CD8-positive, alpha-beta memory T cell (primary cell): ENCODE measurements at places on chromosomes 7 and 10.

DNA sequence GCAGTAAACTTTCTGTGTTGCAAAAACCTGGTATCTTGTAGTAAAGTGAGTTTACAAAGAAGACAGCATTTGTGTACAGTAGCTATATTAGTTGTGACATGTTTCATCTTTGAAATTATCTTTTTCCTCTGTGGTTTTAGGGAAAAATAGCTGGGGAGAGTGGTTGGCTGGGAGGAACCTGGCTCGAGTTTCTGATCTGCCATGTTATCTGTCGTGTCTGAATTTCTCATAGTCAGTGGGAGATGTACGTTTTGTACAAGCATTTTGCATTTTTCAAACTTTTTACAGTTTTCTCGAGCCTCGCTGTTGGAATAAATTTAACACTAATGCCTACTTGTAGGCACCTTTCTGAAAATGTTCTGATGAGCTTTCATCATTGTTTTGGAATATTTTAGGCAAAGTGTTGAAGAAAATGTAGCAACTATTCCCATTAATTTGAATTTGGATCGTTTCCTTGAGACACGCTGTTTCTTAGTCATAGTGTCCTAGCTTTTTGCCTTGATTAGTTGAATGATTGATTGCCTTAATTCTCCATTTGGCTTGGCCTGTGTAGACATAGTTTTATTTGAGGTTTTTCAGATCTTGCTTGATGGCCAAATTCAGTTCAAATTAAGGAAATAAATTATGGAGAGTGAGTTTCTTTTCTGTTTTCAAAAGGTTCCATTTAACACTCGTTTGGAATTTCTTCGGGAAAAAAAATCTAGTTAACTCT lies 65.1 kb downstream of the CAMK1D start:
- DNase-seq = no peak

DNA sequence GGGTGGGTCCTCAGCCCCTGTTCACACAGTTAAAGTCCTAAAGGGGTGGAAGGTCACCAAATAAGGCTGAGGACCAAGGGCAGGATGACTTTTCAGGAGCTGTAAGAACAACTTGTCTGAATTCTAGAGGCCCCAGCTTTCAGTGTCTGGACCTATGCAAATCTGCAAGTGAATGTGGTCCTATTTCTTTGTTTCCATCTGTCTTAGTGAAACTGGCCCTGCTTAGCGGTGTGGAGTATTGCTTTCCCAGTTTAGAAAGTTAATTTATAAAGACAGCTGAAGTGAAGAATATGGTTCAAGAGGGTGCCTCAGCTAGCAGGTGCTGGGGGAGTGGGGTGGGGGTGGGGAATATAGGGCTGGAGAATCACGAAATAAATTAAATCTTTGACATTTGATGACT lies 40.1 kb downstream of the HHEX start:
- no peak for DNase-seq

DNA sequence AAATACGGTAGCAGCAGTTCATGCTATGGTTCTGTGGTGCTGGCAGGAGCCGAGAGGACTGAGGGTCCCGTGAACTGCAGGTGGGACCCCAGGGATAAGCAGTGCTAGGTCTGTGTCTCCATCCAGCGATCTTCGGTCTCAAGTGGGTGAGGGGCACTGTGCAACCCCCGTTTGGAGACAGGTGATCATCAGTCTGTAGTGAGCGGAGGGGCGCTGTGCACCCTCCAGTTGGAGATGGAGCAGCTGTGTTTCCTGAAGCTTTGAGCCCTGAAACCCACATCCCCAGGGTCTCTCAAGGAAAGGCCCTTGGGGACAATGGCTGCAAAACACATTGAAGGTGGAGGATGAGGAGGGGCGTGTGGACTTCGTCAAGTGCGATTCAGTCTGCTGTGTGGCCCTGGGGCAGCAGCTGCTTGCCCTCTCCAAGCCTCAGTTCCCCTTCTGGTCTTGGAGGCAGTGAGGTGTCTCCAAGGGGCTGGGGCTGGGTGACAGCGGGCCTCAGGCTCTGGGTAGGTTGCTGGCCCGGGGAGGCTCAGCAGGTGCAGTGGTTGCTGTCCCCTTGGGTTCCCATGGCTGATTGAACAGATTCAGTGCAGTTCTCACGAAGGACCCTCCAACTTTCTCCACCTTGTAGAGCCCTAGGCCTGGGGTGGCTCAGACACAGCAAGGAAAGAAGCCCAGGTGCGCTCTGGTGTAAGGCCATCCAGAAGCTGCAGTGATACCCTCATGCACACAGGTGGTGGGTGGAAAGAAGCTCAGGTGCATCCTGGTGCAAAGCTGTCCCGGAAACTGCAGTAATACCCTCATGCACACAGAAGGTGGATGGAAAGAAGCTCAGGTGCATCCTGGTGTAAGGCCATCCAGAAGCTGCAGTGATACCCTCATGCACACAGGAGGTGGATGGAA lies 160.6 kb downstream of the ADARB2 start:
- DNase-seq = no peak

DNA sequence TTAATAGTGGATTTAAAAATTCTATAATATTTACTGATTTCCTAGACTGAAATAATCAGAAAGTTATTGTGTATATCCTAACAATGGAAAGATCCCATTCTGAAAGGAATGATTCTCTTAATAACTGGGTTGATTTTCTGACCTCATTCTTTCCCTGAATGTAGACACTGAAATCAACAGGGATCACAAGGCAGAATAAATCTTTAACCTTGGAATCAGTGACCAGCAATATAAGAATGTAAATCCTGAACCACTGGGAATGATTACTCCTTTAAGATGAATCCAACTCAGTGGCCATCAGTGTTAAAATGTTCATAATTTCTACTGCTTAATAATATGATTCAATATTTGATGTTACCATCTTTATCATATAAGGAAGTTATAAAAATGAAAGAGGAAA lies 47.6 kb downstream of the ANKRD26 start:
- no peak for DNase-seq

DNA sequence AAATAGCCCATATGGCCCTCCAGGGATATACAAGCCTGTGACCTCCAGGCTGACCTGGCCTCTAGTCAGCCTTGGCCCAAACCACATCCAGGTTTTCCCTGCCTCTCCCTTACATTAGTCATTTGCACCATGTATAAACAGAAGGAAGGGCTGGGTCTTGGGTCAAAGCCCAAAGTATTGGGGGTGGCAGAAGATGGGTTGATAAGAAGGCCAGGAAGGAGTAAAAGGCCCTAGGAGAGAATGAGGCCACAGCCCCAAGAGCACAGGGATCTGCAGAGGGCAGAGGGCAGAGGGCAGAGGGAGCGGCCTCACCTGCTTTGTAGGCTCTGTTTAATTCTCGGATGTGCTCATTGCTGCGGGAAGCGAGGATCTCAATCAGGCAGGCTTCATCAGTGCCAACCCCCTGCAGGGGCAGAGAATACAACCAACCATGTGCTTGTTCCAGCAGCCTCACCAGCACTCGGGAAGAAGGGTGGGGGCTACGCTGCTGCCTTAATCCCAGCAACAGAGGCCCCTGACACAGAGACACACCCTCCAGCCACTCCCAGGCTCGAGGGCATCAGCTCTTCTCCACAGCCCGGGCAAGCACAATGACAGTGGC lies 31.3 kb downstream of the PLAC9 start:
- no peak for DNase-seq

DNA sequence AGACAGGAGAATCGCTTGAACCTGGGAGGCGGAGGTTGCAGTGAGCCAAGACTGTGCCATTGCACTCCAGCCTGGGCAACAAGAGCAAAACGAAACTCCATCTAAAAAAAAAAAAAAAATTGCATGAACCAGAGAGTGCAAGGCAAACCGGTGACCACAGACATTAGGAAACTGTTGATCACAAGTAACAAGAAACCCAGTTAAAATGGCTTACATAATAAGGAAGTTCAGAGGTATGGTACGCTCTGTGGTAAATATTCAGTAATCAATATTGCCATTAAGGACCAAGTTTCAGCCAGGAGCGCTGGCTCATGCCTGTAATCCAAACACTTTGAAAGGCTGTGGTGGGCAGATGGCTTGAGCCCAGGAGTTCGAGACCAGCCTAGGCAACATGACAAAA lies 9.2 kb upstream of the NT5C2 start:
- no peak for DNase-seq

DNA sequence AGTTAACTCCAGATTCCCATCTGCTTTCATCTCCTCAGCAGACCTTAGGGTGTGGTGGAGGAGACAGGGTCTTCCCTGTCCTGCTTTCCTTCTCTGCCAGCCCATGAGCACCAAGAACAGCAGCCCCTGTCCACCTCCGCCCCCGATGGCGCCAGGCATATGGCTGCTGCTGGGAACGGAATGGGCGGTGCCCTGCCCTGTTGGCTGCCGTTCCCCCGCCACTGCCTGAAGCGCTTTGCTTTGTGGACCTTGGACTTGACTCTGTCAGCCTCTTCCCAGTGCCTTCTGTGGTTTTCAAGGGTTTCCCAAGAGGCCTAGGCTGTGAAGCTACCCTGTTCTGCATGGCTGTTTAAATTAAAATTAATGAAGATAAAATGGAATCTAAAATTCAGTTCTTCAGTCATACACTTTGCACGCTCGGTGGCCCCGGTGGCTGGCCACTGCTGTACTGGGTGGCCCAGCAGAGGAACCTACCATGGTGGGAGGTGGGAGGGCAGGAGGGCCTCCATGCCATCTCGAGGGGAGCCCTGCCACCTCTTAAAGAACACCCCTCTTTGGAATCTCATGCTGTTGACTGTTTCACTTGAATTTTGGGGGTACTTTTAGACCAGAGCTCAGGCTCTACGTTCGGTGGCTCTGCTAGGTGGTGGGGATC lies 78.7 kb downstream of the NKX6-2 start:
- DNase-seq = no peak

DNA sequence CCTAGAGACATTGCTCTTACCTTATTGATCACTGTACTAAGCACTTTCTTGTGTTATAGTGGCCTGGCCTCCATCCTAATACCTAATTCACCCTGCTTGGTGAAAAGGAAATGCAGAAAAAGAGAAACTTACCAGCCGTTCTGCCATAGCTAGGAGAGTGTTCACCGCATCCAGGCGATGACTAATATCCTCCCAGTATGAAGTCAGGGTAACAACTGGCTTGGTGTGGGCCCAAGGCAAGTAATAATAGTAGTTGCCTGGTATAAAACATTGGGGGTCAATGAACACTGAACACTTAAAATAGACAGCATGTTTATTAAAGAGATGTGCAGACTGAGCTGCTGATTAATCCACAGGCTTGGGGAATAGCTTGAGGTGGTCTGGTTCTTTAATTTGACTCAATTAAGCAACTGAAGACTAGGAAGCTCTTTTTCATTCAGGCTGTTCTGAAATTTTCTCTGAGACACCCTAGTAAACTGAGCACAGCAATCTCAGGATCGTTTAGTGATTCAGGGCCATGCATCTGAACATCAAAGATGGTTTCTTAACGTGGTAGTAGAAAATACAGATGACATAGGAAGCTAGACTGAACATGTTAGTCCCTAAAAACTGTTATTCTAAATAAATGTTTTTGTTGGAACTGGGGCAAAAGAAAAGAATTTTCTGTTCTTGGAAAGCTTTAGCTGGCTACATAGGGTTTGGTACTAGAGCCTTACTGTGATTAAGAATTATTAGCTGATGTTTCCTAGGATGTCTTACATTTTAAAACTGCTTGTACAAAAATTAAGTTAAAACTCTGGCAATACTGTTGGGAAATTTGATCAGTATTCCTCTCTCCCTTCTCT lies 102.2 kb downstream of the MYOF start:
- no peak for DNase-seq

- no peak for DNase-seq
Measured at GRCh38 chr7:130365088-130365487, 15.2 kb upstream of the CPA1 start.

DNA sequence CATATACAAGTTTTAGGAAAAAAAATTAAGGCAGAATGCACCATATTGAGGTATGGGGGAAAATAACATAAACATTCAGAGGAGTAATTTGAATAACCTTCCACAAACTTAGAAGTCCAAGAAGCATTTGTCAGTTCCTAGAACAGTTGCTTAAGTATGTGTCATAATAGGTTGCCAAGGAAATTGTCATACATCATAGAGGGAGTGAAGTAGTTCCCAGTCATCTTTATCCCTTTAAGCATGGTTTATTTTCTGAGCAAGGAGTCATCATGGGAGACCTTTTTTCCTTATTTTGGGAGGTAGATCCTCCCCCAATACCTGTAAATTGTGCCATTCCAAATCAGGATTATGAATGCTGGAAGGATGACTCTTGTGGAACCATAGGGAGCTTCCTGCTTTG lies at the start of gene SSMEM1:
Gene SSMEM1, plus strand, starts transcription at position 219 of the 400 bp plus-strand sequence. Its CDS starts 51 bp downstream, at position 270.
- DNase-seq = no peak

- DNase-seq = no peak
Measured at GRCh38 chr7:123433665-123434064, 100.7 kb downstream of the IQUB start.

- DNase-seq = no peak
Measured at GRCh38 chr7:15620491-15621185, 58.8 kb upstream of the AGMO start.

DNA sequence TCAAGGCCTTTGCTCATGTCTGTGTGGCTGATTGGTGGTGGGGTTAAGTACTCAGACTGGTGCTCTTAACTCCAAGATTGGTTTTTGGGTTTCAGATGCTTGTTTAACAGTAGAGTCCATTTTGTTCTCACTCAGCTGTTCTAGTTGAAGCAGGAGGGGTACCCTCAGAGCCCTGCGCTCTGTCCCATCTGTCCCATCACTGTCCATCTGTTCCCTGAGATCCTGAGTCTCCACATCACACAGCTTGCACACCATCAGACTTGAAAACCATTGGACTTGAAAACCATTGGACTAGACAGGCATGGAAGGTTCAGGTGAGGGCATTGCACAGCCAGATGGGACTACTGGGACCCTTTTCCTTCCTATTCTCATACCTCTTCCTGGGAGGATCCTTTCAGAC lies 39.3 kb downstream of the TMEM178B start:
- DNase-seq = no peak

GRCh38 chr10:50464004-50464409 lies 159.7 kb downstream of the SGMS1 start:
- DNase-seq = no peak

GRCh38 chr10:68165643-68166042 lies 56.4 kb downstream of the MYPN start:
- no peak for DNase-seq

- DNase-seq = no peak
Measured at GRCh38 chr10:14717552-14717951, 57.1 kb downstream of the FAM107B start.

DNA sequence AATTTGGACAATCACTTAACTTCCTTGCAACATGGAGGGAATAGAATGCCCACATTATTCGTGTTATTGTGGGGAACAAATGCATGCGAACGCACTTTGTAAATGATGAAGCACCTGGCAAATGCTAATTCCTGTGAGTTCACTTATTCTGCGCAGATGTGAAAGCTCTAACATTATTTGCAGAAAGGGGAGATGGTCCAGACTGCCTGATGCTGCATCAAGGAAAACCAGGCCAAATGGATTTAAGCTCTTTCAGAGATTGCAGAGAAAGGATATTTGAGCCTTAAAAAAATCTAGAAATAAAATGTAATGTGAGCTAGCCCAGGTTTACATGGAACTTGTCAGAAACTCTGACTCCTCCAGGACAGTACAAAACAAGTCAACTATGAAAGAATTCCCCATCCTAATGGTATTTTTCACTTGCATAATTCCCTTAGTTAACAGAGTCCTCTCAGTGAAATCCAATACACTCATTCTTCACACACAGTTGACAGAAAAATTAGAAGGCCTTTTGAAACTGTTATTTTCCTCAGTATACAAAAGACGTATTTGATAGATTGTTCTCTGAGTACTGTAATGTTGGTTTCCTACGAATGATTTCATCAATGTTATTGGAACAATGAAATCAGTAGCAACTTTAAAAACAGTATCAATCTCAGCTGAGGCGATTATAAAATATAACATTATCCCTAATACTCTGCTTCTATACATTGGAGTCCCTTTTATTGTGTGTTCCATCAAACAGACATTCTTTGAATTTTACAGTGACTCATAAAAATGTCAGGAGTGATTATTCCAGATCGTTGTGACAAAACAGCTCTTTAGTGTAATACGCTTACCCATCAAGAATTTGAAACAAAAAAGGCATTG lies 136.3 kb upstream of the ANK3 start:
- no peak for DNase-seq
